ENCODE measurements at places on chromosomes 13 and 19.

GRCh38 chr19:4536798-4537197, 1.8 kb upstream of the PLIN5 start:
- DNase-seq = no peak

- no peak for DNase-seq
These were observed 4.4 kb downstream of the SPC24 start for GRCh38 chr19:11151181-11151580.

DNA sequence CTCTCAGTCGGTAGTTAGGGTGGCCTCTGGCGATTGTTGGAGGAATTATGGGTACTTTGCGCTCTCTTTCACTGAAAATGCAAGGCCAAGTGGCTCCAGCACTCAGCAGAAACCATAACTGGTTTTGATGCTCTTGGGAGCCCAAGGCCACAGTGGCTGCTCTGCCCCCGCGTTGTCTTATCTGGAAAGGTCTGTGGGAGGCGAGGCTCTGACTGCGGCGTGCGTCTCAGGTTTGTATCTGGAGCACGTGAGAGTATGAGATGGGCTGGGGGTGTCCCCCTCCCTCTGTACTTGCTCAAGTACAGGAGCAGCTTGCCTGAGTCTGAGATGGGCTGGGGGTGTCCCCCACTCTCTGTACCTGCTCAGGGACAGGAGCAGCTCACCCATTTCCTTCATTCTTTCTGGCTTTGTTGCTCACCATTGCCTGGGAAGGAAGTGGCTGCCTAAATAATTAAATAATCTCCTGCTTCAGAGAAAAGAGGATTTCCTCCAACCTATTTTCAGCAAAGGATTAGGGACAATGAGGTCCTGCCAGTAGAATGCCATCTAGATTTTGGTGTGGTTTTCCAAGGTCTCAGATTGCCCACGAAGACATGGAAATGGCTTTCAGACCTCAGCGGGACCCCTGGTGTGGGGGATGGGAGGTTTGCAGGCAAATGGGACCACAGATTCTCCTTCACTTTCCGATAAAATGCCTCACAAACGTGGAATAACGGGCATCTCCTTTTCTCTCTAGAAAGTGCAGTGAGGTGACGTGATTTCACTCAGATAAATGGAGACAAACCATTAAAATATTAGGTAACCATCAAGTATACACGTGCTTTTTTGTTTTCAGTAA, 14.7 kb downstream of the ATP11A start:
- DNase-seq = no peak

- DNase-seq = no peak
These were observed 2.8 kb upstream of the ZNF181 start for GRCh38 chr19:34731019-34731829.

- DNase-seq = no peak
These were observed 756.7 kb upstream of the ARGLU1 start for GRCh38 chr13:107324416-107325204.

GRCh38 chr13:106525865-106526264, 9.6 kb downstream of the EFNB2 start:
- no peak for DNase-seq

DNA sequence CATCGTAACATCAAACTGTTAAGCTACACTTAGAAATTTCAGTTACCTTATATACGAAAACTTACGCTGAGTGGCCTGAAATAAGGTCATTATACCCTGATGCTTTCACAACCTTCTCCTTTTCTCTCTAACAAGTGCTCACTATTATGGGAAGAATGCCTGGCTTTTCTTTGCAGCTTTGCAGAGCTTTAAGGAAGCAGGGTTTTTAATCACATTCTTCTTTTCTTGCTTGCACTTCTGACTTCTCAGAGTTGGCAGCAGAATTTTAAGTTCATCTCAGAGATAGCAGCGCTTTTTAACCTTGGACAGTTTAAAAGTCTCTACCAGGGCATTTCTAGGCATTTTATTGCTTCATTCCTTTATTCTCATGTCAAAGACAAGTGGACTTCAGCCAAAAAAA, 285.1 kb downstream of the SPRY2 start:
- DNase-seq = no peak

GRCh38 chr13:53778937-53779336, 750.3 kb downstream of the OLFM4 start:
- DNase-seq = no peak

- DNase-seq = no peak
These were observed 16.6 kb upstream of the RAB8A start for GRCh38 chr19:16095071-16095571.

GRCh38 chr13:100530671-100531213, 57.8 kb downstream of the GGACT start:
- DNase-seq = no peak

DNA sequence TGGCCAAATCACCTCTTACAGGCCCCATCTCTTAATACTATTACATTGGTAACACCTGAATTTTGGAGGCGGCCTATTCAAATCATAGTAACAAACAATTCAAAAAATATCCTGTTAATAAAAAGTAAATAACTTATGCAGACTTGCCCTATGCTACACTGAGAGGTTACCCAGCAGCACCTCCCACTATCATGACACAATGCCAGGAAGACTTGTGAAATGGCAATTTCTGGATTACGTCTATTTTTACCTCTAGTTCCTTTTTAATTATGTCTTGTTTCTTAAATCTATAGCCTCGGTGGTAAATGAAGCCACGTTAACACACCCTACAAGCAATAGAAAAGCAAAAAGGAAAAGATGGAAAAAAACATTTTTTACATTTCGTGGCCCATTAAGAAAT, 6.2 kb upstream of the DZIP1 start:
- no peak for DNase-seq

Measured in stimulated activated CD8-positive, alpha-beta memory T cell treated with anti-CD3 and anti-CD28 coated beads, Interleukin-15, amount 100 ng/mL, for 4 hours (primary cell).